Stimulated activated CD4-positive, alpha-beta T cell treated with anti-CD3 and anti-CD28 coated beads, Interleukin-12 subunit alpha, Interleukin-12 subunit beta, amount 100 ng/mL, for 24 hours (primary cell): ENCODE measurements at places on chromosomes 3 and 15.
A peak's percentile ranks its signal among the peaks of the same experiment; 100 is the strongest.

GRCh38 chr15:36791844-36792571 lies 212.6 kb downstream of the CDIN1 start:
- DNase-seq, result no peak

DNA sequence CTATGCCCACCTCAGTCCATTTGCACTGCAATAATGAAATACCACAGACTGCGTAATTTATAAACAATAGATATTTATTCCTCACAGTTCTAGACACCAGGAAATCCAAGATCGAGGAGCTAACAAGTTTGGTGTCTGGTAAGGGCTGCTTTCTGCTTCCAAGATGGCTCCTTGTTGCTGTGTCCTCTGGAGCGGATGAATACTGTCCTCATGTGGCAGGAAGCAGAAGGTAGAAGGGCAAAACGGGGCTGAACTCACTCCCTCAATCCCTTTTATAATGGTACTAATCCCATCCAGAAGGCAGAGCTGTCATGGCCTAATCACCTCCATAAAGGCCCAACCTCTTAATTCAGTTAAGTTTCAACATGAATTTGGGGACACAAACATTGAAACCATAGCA lies 75.3 kb downstream of the P2RY1 start:
- DNase-seq, result no peak

- no peak for DNase-seq
Observed at GRCh38 chr3:120566243-120566975, 29.7 kb upstream of the NDUFB4 start.

DNA sequence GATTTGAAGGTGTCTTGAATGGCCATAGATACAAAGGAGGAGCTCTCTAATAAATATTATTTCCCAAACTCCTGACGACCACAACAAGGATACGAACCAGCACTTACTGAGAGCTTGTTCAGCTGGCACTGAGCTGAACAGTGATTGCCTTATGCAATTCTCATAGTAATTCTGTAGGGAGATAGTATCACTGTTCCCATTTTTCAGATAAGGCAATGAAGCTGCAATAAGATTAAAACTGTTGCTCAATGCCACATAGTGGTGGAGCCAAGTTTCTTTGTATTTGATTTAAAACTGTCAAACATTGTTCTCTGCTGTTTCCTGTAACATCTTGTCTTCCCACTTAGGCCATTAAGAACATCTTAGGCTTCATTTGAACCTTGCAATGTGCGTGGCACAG lies 163.9 kb downstream of the RPLP1 start:
- DNase-seq, result no peak

- DNase-seq, result no peak
Observed at GRCh38 chr15:63933522-63933921, 99.8 kb upstream of the HERC1 start.

DNA sequence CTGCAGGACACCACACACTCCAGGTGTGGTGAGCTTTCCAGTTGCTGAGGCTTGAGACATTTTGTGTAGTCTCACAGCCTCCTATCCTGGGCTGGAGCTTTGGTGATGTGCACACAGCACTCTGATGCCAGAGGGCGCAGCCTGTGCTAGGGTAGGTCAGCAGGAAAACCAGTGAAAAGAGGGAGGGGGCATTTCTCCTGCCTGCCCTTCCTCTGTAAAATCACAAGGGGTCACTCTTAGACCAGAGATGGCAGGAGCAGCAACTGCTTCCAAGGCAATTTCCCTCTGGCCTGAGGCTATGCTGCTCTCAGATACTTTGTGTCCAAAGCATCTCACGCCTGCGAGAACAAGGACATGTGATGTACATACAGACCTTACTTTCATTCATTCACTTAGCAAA lies 16.5 kb upstream of the MUSTN1 start:
- peak; percentile 13 for DNase-seq

DNA sequence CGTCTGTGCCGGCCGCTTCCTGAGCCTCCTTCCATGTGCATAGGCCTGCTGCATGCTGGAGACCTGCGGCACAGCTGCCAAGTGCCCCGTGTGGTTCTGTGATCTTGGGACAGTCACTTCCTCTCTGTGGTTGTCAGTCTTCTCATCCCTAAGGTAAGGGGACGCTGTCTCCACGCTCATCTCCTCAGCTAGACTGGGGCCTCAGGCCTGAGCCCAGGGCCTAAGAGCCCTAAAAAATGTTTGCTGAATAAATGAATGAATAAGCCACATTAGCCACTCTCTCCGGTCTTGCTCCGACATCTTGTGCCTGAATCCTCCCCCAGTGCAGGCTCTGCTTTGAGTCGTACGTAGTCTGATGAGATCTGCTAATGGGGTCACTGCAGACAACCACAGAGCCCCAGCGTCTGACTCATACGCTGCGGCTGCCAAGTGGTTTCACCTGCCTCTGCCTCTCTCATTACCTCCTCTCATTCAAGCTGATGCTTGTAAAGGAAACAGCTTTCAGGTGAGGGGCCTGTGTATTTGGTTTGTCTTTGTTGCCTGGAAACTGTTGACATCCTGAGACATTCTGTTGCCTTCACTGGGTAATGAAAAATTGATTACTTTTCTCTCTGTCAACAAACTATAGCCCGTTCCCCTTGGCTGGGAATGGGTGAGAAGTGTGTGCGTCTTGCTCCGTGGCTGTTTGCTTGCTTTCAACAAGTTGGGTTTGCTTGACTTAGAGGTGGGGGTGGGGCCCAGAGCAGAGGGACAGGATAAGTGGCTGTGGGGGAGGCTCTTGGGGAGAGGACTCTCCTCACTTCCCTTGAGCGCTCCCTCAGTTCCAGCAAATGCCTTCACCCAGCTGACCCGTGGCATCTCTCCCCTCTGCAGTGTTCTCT lies 15.9 kb downstream of the RPLP1 start:
- peak; percentile 59 for DNase-seq

GRCh38 chr3:160403796-160404470 lies 4.5 kb downstream of the SMC4 start:
- DNase-seq, result no peak

- no peak for DNase-seq
Observed at GRCh38 chr3:158086776-158087175, 19.4 kb downstream of the SHOX2 start.

GRCh38 chr15:33119273-33119672 lies 75.2 kb downstream of the FMN1 start:
- no peak for DNase-seq

DNA sequence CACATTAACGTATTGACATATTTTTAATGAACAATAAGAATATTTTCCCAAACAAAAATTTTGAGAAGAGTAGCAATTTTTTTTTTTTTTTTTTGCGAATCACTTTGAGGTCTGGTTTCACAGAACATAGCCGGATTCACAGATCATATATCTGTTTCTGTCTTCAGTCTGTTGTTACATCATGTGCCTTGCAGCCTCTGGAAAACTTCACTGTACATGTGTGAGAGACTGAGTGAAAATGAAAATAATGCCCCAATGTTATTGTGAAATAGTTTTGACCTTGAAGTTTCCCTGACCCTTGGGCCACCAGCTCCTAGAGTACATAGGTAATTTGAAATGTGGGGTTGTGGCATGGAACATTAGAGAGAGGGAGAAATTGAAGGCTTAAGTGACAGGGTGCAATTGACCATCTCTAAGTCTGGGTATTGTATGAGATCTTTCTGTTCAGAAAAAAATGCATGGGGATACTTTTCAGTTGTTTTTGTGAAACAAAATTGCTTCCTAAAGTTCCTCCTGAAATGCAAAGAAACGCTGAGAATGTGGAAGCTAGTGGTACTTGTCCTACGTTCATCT lies 14.0 kb downstream of the ITPR1 start:
- no peak for DNase-seq

- no peak for DNase-seq
Observed at GRCh38 chr3:66823009-66823397, 175.1 kb upstream of the KBTBD8 start.
